ENCODE measurements at places on chromosomes 16 and 17. TPM values are rescaled to one million over a fixed set of nuclear protein-coding genes. Genes with fewer than 3 reads are reported as not detected.

DNA sequence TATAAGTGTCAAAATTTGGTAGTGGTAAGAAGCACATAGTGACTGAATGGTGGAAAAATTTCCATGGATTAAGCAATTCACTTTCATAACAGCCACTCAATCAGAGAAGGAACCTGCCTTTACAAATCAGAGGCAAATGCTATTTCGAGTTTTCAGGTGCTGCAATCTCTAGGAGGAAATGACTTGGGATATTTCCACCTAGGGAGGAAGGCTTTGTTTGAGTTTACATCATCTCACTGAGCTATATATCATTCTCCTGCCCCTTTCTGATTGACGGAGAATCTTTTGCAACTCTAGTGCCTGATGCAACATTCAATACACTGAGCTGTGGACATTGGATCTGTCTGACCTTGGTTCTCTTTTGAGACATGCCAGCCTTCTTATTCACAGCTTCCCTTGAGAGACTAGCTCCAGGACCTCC, 26.3 kb downstream of the MARCHF10 start:
- no peaks in the 10 kb centered on the region for H3K36me3 ChIP-seq
- H3K4me3 ChIP-seq = no peak overlapping the region
- no peak for DNase-seq
- no peak overlapping the region for H3K27ac ChIP-seq

- no peak for DNase-seq
- no peaks in the 10 kb centered on the region for H3K36me3 ChIP-seq
- no peaks in the 10 kb centered on the region for H3K27me3 ChIP-seq
- peaks cover 62% of the 10 kb centered on the region for H3K4me1 ChIP-seq
- H3K27ac ChIP-seq = peak overlapping the region; percentile 99
- H3K4me3 ChIP-seq = no peak overlapping the region
These were observed 77.3 kb downstream of the WIPI1 start for GRCh38 chr17:68379692-68380677.

- DNase-seq = peak; percentile 49
- H3K27me3 ChIP-seq = no peaks in the 10 kb centered on the region
- H3K27ac ChIP-seq = no peak overlapping the region
- H3K36me3 ChIP-seq = no peaks in the 10 kb centered on the region
These were observed 1151.9 kb upstream of the GOT2 start for GRCh38 chr16:59886021-59886420.

Gene VPS9D1
- total RNA-seq = 12.6 TPM

Gene CNEP1R1
- 19.8 TPM for total RNA-seq
